ENCODE measurements at places on chromosomes 12 and 14.

- no peak for DNase-seq
These were observed 33.2 kb downstream of the ZNF664 start for GRCh38 chr12:124006085-124006845.

DNA sequence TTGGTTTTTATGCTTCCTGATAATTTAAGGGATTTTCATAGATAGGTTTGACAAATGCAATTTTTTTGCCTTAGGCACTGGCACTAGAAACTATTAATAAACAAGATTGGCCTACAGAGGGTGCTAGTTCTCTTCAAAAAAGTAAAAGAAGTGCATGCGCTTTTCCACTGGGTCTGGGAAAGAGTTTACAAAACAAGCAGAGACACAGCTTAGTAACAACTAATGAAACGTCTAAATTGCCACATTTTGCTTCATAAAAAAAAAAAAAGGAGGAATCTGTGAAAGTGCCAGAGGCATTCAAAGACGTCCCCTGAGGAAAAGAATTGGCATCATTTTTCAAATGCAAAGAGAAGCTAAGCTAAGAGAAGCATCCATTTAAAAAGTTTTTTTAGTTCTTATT lies 58.3 kb upstream of the EEA1 start:
- DNase-seq: peak; percentile 73

GRCh38 chr14:39060818-39061437 lies 42.1 kb downstream of the SEC23A start:
- no peak for DNase-seq

DNA sequence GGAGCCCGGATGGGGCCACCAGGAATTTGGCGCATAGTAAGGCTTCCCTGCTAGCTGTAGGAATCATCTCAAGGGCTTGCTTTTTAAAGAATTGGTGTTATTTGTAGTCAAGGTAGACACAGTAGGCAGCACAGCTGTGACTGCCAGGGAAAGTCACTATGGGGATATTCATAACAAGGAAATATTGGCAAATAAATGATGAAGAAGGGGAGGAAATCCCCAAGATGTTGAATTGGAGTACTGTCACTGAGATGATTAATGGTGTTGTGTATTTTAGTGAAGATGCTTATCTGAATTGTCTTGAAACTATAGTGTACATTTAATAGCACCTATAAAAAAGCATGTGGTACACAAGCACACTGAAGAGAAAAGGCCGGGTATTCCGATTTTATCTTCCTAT lies 118.9 kb downstream of the NPAS3 start:
- DNase-seq: no peak

GRCh38 chr14:48786498-48786897 lies 799.7 kb downstream of the RPS29 start:
- DNase-seq: no peak
